Activated T-helper 1 cell treated with anti-CD3 and anti-CD28 coated beads, Interleukin-12 subunit alpha, Interleukin-12 subunit beta, Interleukin-2, Interleukin-4 antibody, amounts not matched to agents 30 ng/mL and 10 ng/mL and 1 ng/mL, durations not matched to agents 14 hours and 24 hours and 36 hours (primary cell): ENCODE measurements at places on chromosomes 3 and 15. TPM values are rescaled to one million over a fixed set of nuclear protein-coding genes. Genes with fewer than 3 reads are reported as not detected.

Gene ISG20
- total RNA-seq = 31.2 and 34.9 TPM in 2 replicates

Gene AGBL1
- total RNA-seq = not detected in 2 replicates

Gene MEIS2
- total RNA-seq = not detected in 2 replicates

Gene FEZF2
- total RNA-seq = not detected in 2 replicates

Gene CACNA2D2
- 0.52 and 0.78 TPM in 2 replicates for total RNA-seq

- H3K36me3 ChIP-seq = peaks cover 10% of the 10 kb centered on the region
- H3K4me1 ChIP-seq = peaks cover 15% of the 10 kb centered on the region
- no peak overlapping the region for H3K4me3 ChIP-seq
- peaks cover 13% of the 10 kb centered on the region for H3K27me3 ChIP-seq
- no peak overlapping the region for H3K27ac ChIP-seq
Observed at GRCh38 chr3:43231276-43232000, 54.9 kb upstream of the SNRK start.

DNA sequence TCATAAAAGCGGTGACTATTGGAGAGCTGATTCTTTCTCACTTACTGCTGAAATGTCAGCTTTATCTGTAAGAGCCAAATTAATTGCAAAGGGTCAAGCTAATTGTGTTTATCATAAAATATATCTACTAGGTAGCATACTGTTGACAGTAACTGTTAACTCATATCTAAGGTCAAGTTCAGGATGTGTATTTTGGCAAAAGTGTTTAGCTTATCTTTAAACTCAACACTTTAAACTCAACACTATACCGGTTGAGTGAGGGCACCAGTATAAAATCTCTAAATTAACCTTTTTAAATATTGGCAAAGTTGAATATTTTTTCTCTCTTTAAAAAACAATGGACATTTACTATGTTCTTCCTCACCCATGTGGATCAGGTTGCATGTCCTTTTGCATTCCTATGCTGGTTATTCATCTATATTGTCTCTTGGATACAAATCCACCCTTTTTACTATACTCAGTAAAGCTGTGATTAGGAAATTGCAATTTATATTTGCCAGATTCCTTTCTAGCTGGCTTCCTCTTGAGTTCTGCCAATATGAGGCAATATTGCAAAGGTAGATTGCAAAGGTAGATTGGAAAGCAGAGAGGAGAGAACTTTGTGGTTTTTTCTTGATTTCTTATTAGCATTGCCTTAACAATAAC lies 344.6 kb upstream of the DCBLD2 start:
- no peak for DNase-seq
- H3K4me1 ChIP-seq = no peaks in the 10 kb centered on the region
- no peak overlapping the region for H3K4me3 ChIP-seq
- no peak overlapping the region for H3K27ac ChIP-seq

- peak overlapping the region; percentile 66 for H3K27ac ChIP-seq
- H3K27me3 ChIP-seq = peaks cover 4% of the 10 kb centered on the region
- no peak overlapping the region for H3K4me3 ChIP-seq
- H3K36me3 ChIP-seq = peaks cover 17% of the 10 kb centered on the region
- DNase-seq = no peak
Observed at GRCh38 chr15:58585693-58586443, 154.1 kb downstream of the LIPC start.

GRCh38 chr15:73887481-73887880 lies 14.1 kb downstream of the TBC1D21 start:
- no peaks in the 10 kb centered on the region for H3K36me3 ChIP-seq
- DNase-seq = no peak
- no peaks in the 10 kb centered on the region for H3K4me1 ChIP-seq
- H3K4me3 ChIP-seq = no peak overlapping the region
- H3K27ac ChIP-seq = no peak overlapping the region

DNA sequence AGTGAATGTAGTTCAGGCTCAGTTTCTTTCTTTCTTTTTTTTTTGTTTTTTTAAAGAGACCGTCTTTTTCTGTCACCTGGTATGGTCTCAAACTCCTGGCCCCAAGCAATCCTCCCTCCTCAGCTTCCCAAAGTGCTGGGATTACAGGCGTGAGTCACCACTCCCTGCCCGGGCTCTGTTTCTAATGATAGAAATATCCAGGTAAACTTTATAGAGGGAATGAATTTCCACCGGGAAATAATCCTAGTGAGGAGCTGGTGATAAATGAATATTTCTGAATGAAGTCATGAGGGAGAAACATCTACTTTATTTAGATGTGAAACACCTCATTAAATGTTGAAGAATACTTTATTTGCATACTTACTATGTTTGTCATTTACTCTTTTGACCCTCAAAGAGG lies 7.2 kb downstream of the RNF13 start:
- no peak for DNase-seq
- H3K36me3 ChIP-seq = peaks cover 17% of the 10 kb centered on the region
- peaks cover 41% of the 10 kb centered on the region for H3K4me1 ChIP-seq
- no peak overlapping the region for H3K4me3 ChIP-seq

GRCh38 chr3:131223373-131224289 lies 157.9 kb upstream of the NUDT16 start:
- no peak overlapping the region for H3K27ac ChIP-seq
- DNase-seq = no peak
- no peaks in the 10 kb centered on the region for H3K4me1 ChIP-seq
- peaks cover 2% of the 10 kb centered on the region for H3K27me3 ChIP-seq

- DNase-seq = no peak
- no peak overlapping the region for H3K27ac ChIP-seq
Observed at GRCh38 chr3:173025941-173026340, 115.1 kb downstream of the SPATA16 start.

GRCh38 chr3:191961529-191961928 lies 500.6 kb downstream of the PYDC2 start:
- no peaks in the 10 kb centered on the region for H3K36me3 ChIP-seq
- no peak overlapping the region for H3K4me3 ChIP-seq
- DNase-seq = no peak

DNA sequence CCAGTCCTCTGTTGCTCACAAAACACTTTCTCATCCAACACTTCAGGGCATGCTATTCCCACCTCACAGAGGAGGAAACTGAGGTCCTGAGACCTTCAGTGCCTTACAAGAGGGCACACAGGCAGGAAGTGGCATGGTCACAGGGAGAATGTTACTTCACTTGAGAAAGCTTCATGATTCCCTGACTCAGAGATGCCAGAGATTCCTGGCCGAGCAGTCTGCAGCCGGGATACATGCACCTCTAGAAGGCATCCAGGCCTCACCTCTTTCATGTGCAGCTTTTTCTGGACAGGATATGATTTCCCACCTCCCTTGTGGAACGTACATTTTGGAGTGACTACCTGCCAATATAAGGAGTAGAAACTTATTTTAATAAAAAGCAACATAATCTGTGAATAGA lies 2.8 kb upstream of the SST start:
- DNase-seq = no peak
- no peak overlapping the region for H3K27ac ChIP-seq
- no peaks in the 10 kb centered on the region for H3K36me3 ChIP-seq

GRCh38 chr15:22806156-22806555 lies 19.7 kb downstream of the NIPA1 start:
- no peak for DNase-seq
- H3K4me3 ChIP-seq = no peak overlapping the region
- peak overlapping the region; percentile 18 for H3K27ac ChIP-seq
- H3K36me3 ChIP-seq = peaks cover 1% of the 10 kb centered on the region
- peaks cover 8% of the 10 kb centered on the region for H3K4me1 ChIP-seq
- peaks cover 6% of the 10 kb centered on the region for H3K27me3 ChIP-seq

GRCh38 chr3:114716916-114717315 lies 423.1 kb downstream of the TIGIT start:
- DNase-seq = no peak
- H3K27me3 ChIP-seq = no peaks in the 10 kb centered on the region
- H3K27ac ChIP-seq = no peak overlapping the region
- H3K4me1 ChIP-seq = peaks cover 3% of the 10 kb centered on the region
- H3K4me3 ChIP-seq = no peak overlapping the region

GRCh38 chr3:40292637-40293349 lies 16.7 kb upstream of the EIF1B start:
- H3K27ac ChIP-seq = no peak overlapping the region
- H3K4me3 ChIP-seq = no peak overlapping the region
- H3K4me1 ChIP-seq = no peaks in the 10 kb centered on the region
- peaks cover 2% of the 10 kb centered on the region for H3K36me3 ChIP-seq
- DNase-seq = no peak

GRCh38 chr3:71530903-71531530 lies 52.5 kb downstream of the FOXP1 start:
- peaks cover 13% of the 10 kb centered on the region for H3K4me1 ChIP-seq
- H3K27ac ChIP-seq = no peak overlapping the region
- H3K36me3 ChIP-seq = no peaks in the 10 kb centered on the region
- DNase-seq = no peak
- H3K4me3 ChIP-seq = no peak overlapping the region

GRCh38 chr3:46678280-46678679 lies 15.2 kb downstream of the ALS2CL start:
- H3K36me3 ChIP-seq = no peaks in the 10 kb centered on the region
- H3K27ac ChIP-seq = no peak overlapping the region
- no peak for DNase-seq
- no peaks in the 10 kb centered on the region for H3K4me1 ChIP-seq
- no peak overlapping the region for H3K4me3 ChIP-seq

- peaks cover 3% of the 10 kb centered on the region for H3K36me3 ChIP-seq
- no peak overlapping the region for H3K4me3 ChIP-seq
- H3K4me1 ChIP-seq = no peaks in the 10 kb centered on the region
- H3K27me3 ChIP-seq = no peaks in the 10 kb centered on the region
- H3K27ac ChIP-seq = no peak overlapping the region
Observed at GRCh38 chr3:126022741-126023359, 53.9 kb downstream of the ROPN1B start.
